NCI-H1694 (cell line): ENCODE measurements at places on chromosomes 12 and 14.

DNA sequence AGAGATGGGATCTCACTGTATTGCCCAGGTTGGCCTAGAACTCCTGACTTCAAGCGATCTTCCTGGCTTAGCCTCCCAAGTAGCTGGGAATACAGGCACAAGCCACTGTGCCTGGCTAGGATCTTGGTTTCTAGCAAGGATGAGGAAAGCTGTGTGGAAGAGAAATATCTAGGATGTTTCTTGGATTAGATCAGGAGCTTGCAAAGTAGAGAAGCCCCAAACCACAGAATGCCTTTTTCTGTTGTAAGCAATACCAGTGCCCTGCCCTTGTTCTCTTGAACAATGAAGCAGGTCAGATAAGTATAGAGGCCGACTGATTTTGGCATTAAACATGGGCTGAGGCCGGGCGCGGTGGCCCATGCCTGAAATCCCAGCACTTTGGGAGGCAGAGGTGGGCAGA, 44.3 kb upstream of the STRN3 start:
- no peak for DNase-seq

GRCh38 chr14:54742492-54743350, 159.9 kb downstream of the GCH1 start:
- DNase-seq, result no peak

GRCh38 chr12:117134059-117134458, 34.8 kb upstream of the TESC start:
- DNase-seq, result peak; percentile 20

DNA sequence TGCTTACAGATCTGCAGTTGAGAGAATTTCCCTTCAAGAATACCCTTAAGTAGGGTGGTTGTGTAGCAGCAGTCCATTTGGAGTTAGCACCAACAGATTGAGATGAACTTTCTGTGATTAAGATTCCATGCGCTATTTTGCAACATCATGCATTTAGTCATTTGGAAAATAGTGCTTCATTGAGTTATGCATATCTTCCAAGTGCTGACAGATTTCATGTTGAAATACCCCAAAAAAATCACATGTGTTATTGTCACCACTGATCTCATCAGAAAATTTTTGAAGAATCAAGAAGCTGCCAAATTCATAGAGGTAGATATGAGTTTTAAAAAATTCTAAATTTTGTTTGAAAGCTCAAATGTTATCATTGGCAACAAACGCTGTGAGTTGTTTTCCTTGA, 35.5 kb upstream of the OSBPL8 start:
- no peak for DNase-seq

- DNase-seq, result peak; percentile 73
Measured at GRCh38 chr12:6936636-6937480, 6.8 kb upstream of the RNU7-1 start.

DNA sequence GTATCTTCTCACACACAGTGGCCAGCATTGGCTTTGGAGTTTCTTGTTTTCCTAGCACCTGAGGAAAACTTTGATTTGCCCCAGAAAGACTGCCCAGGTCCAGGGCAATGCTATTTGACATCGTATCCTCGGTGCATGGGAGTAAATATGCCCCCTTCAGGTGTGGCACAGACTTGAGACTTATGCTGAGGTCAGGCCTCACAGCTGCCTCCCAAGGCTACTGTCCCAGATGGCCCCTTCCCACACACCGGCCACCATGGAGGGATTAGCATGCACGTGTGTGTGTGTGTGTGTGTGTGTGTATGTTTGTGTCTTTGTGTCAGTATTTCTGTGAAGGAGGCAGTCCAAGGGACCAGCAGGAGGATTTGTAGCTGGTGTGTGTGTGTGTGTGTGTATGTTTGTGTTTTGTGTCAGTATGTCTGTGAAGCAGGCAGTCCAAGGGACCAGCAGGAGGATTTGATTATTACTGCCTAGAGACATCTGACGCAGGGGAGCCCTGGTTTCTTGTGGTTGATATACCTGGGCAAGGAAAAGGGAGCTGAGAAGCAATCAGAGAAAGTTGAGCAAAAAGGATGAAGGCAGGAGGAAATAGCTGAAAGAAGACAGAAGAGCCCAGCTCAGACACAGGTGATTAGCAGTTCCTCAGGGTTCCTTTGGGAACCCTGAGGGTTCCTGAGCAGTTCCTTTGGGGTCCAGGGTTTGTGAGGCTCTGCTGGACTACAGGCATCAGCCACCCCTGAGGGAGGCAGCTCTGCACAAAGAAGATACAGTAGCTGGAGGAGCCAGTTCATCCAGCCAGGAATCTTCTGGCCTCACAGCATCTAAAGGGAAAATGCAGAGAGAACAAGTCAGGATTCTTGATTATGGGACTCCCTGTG, 42.2 kb downstream of the COX16 start:
- DNase-seq, result no peak

DNA sequence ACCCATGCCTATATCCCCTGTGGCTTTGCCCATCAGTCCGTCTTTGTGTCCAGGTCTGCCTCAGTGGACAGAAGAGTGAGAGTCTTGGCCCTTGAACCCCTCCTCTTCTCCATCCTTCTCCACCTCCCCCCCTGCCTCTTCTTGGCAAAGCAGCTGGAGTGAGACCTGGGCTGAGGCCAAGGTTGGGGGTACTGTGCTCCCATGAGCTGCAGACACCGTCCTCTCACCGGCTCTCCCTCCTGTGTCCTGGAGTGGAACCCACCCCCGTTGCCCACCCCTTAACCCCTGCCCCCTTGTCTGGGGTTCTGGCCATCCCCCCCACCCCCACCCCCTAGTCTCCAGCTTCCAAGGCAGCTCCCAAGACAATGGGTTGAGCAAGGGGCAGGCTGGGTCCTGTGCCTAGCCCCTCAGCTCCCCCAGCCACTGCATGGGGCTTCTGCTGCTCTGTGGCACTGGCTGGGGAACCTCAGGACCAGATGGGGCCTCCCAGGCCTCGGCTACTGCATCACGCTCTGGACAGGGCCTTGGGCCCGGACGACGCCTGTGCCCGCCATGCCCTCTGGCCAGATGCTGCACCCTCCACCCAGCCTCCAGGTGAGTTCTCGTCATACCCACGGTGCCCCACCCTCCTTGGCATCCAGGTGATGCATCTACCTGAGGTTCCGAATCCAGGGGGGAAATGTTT, 35.7 kb downstream of the RTL1 start:
- no peak for DNase-seq

- DNase-seq, result no peak
Measured at GRCh38 chr12:118409834-118410233, 33.5 kb downstream of the SUDS3 start.

GRCh38 chr14:76257111-76257803, 105.5 kb downstream of the GPATCH2L start:
- no peak for DNase-seq

DNA sequence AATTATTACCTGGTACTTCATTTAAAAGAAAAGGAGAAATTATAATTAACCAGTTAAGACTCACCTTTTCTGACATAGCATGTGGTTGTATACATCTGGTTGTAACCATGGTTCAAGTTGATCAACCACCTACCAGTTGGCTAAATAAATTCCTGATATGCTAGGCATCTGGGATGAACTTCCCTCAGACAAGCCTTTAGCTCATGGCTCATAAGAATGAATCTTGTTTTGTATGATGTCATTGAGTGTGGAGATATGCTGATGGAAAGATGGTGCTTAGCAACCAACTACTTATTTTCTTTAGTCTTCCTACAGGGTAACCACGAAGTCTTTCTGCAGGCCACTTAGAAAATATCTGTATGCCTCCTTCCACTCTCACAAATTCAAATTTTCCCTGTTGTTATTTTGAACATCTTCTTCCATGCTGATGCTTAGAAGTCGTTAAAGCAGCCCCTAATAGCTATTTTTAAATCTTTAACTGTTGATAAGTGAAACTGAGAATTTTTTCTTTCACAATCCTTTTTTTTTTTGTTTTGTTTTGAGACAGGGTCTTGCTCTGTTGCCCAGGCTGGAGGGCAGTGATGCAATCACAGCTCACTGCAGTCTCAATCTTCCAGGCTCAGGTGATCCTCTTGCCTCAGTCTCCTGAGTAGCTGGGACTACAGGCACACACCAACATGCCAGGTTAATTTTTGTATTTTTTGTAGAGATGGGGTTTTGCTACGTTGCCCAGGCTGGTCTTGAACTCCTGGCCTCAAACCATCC, 51.9 kb upstream of the PTHLH start:
- no peak for DNase-seq

GRCh38 chr12:77025782-77026314, 39.5 kb downstream of the E2F7 start:
- no peak for DNase-seq

DNA sequence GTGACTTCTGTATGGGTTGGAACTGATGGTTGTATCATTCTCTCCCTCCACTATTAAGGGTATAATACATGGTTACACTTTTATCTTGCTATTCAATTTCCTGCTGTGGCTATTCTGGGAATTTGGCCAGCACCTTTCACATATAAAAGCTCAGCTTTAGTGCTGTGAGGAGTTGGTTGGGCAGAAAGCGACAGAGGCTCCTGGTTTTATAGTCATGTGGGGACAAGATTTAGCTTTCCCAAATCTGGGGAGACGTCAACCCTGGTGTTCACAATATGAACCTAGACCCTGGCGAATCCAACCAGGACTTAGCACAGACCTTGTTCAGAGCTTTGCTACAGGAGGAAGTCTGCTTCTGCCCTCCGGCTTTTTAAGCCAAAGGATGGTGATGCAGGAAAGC, 36.5 kb downstream of the FOS start:
- no peak for DNase-seq

DNA sequence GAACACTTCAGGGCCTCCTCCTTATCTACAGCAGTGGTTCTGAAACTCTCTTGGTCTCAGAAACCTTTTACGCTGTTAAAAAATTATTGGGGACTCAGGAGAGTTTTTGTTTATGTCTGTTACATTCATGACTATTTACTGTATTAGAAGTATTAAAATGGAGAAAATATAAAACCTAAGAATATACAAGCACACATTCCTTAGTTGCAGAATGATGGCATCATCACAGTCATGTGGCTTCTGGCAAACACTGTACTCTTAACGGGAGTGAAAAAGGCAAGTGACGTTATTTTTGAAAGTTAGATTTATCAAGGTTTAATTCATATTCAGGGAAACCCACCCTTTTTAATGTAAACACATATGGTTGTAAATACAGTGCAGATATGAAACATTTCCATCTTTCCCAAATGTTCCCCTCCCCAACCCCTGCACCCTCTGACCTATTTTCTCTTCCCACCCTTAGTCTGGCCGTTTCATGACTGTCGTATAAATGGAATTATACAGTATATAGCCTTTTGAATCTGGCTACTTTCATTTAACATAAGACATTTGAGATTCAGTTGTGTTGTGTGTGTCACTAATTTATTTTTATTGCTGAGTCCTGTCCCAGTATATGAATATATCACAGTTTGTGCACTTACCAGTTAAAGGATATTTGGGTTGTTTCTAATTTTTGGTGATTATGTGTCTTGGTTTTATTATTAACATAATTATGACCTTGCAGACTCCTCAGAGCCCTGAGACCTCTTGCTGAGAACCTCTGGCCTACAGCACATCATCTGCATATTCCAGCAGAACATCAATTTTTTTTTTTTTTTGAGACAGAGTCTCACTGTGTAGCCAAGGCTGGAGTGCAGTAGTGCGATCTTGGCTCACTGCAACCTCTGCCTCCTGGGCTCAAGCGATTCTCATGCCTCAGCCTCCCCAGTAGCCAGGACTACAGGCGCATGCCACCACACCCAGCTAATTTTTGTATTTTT, 457.0 kb downstream of the PCNX1 start:
- no peak for DNase-seq

GRCh38 chr12:130838284-130838950, 633 bp downstream of the STX2 start:
- DNase-seq, result peak; percentile 5

DNA sequence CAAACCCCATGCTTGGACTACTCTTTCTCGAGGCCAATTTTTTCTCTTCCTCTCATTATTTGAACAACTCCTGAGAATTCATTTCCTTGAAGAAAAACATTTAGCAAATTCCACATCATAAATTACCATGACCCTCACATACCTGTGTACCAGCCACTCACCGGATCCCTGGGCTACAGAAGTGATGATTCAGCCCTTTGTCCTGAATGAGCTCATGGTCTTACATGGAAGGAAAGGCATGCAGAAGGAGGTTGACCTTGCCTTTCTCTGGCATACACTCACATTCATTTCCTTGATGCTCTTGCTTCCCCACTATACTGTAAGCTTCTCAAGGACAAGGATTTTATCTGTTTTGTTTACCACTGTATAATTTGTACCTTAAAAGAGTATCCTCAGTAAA, 191.5 kb downstream of the SLC5A8 start:
- no peak for DNase-seq

GRCh38 chr12:122861587-122861970, 26.3 kb downstream of the HIP1R start:
- DNase-seq, result no peak

DNA sequence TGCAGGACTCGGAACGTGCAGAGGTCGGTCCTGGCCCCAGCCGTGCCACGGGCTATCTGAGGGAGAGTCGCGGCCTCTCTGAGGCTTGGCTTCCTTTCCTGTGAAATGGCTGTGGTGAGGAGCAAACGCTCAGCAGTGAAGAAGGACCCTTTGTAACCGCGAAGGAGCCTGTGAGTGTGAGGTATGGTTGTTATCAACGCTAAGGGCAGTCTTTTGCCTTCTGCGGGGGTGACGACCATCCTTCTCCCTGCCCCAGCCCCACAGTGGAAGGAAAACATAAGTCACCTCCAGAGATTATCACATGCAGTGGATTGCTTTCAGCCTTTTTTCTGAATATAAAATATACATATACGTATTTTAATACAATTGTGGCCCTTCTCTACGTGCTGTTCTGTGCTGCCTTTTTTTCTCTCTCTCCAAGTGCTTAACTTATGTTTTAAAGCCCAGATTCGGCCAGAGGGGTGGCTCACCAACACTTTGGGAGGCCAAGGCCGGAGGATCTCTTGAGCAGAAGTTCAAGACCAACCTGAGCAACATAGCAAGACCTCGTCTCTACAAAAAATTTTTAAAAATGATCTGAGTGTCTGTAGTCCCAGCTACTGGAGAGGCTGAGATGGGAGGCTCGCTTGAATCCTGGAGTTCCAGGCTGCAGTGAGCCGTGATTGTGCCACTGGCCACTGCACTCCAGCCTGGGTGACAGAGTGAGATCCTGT, 17.4 kb downstream of the TAMALIN start:
- no peak for DNase-seq

- no peak for DNase-seq
Measured at GRCh38 chr12:43812057-43812456, 5.9 kb upstream of the TWF1 start.

- no peak for DNase-seq
Measured at GRCh38 chr12:51864833-51865670, 16.5 kb upstream of the FIGNL2 start.

DNA sequence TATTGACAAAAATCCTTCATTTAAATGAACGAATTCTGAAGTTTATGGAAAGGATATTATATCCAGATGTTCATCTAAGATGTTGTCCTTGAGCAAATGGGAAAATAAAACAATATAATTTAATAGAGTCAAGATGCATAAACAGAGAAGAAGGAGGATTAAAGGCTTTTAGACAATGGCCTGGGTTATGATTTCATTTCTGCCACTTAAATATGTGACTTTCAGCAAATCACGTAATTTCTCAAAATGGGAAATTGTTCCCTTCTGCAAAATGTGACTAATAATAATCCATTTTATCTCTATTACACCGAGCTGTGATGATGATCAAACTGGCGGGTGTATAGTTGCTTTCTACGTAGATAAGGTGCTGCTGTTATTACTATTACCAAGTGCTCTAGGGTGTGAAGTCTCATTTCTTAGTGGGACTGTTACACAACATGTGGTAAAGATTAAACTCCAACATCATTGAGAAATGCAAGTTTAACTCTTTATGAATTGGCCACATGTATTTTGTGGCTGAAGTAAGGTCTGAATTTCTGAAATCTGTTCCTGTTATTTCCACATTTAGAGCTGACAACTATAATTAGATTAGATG, 157.0 kb downstream of the MYRFL start:
- DNase-seq, result no peak
